T-helper 2 cell (primary cell): ENCODE measurements at places on chromosomes 1 and 21.
A peak's percentile ranks its signal among the peaks of the same experiment; 100 is the strongest.

- peak; percentile 19 for DNase-seq
These were observed 15.7 kb upstream of the RCAN1 start for GRCh38 chr21:34630536-34631143.

GRCh38 chr1:24491577-24492360 lies 10.9 kb upstream of the RCAN3 start:
- DNase-seq: no peak

DNA sequence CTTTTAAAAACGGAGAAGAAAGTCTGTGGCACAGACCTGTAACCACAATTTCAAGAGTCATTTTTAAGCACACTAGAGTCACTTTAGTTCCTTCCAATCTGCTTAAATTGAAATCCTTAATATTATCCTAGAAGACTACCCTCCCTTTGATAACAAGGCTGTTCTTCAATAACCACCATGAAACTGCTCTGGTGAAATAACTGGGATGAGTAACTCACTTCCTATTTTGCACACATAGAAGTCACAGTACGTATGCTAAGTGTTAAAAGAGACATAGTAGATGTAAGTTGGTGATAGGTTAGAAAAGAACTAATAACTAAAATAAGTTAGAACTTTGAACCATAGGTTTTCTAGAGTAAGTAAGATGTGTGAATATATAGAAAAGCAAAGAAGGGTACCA lies 107.8 kb downstream of the NME7 start:
- no peak for DNase-seq

DNA sequence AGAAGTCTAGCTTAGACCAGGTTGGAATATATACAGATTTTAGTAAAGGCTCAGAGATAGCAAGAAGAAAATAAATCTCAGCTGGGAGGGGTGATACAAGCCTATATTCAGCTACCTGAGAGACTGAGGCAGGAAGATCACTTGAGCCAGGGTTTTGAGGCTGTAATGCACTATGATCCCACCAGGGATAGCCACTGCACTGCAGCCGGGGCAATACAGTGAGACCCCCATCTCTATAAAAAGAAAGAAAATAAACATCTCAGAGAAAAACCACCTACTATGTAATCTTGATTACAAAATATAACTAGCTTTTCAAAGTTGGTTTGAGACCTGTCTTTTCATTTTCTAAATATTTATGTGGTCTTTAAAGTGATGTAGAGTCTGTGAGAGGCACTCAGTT lies 47.7 kb downstream of the IL23R start:
- DNase-seq: no peak

GRCh38 chr1:246364415-246364941 lies 142.6 kb downstream of the SMYD3 start:
- DNase-seq: peak; percentile 54
